HFF-Myc (cell line): ENCODE measurements at places on chromosomes 4 and X.
A peak's percentile ranks its signal among the peaks of the same experiment; 100 is the strongest.

DNA sequence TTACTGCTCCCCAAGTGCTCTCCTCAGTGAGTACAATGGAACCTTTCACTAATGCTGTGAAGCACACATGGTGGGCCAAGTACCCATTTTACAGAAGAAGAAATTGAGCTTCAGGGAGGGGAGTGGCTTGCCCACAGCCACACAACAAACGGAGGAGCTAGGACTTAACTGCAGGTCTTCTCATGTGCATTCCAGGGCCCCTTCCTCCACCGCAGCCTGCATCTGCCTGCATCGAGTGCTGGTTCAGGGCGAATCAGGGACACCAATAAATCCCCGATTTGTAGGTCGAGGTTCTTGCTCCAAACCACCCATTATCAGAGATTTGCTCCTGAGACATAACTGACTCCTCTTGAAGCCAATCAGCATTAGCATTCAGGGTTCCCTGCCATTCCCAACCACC, 100.9 kb downstream of the MAMLD1 start:
- DNase-seq: no peak

GRCh38 chr4:6002926-6003325, 15.3 kb downstream of the C4orf50 start:
- DNase-seq: no peak

DNA sequence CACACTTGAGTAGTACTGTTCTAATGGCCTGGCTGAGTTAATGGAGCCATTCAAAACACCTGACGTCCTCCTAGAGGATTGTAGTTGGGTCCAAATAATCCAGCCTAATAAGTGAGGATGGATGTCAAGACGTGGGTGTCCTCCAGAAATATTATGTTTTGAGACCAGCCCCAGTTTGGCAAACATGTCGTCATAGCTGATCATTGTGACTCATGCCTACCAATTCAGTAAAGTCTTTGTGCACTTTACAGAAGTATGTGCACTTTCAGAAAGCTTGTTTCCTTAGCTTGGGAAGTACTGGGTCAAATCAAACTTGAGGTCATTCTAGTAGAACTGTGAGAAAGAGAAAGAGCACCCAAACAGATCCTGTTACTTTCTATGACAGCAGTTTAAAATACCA, 37.6 kb upstream of the GLRA2 start:
- no peak for DNase-seq

DNA sequence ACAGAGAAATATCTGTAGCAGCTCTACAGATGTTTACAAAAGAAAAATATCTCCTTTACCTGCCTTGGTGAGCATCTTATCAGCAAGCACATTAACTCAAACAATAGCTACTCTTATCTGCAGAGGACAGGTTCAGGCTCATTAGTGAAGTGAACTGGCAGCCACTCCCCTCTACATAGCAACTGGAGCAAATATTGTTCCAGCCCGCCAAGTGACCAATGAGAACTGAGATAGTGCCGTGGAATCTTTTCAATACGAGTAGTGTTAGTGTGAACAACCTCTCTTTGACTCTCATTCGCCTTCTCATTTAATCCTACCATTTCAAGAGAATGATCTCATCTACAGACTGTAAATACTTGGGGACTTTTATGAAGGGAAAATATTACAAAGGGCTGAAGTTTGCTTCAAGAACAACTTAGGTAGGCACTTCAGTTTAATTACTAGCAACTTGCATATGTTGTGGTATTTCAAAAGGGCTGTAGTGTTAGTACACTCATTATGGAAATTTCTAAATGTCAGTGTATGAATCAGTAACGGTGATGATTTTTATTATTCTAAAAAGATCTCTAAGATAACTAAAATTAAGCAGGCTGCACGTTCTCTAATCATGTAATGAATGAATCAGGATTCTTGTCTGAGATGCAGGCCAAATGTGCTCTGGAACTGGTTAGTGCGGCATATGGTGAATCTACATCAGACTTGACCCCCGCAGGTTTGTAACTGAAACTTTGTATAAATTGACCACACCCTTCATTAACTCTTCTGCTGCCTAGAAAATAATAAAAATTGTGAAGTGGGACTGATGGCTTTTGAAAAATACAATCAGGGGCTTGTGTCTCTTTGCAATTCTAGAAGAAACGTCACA, 72.4 kb downstream of the PALLD start:
- no peak for DNase-seq

GRCh38 chr4:107824350-107825071, at the start of gene SGMS2:
Gene SGMS2 (plus strand): TSS chr4:107824932. CDS start chr4:107895554, 70,622 bp downstream.
- no peak for DNase-seq

- DNase-seq: peak; percentile 86
Measured at GRCh38 chr4:176988226-176988625, 195.5 kb upstream of the VEGFC start.

DNA sequence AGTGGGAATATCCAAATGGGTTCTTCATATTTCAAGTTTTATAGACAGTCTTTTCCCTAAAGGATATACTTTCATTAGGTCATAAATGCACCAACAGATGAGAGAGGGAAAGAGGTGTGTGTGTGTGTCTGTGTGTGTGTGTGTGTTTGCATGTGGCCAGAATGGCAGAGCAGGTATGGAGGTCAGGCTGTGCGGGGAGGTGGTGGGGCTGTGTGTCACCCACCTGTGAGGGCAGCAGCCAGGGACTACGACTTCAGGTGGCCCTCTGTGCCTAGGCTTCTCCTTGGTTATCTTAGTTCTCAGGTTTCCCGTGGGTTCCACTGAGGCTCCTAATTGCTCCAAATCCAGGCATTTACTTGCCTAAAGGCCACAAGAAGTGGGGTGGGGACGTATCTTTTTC, 14.6 kb downstream of the HAND2 start:
- DNase-seq: no peak

- no peak for DNase-seq
Measured at GRCh38 chr4:135994360-135994759, 1537.9 kb downstream of the PCDH18 start.

- no peak for DNase-seq
Measured at GRCh38 chr4:2515830-2516550, 20.5 kb upstream of the FAM193A start.

DNA sequence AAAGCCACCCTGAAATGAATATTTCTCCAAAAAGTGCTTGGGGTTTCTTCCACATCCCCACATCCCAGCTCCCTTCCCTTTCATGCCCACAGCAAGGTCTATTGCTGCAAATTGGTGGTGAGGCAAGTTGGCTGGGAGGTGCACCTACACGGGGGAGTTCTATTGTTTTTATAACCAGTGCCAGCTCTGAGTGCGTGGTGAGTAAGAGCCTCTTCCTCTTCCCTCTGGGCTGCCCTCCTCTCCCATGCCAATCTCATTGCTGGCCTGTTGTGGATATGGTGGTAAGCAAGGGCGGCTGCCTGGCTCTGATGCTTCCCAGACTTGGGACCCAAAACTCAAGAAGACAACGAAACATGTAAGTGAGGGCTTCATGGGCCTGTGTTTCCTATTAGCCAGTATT, 204.3 kb downstream of the SHROOM3 start:
- no peak for DNase-seq

DNA sequence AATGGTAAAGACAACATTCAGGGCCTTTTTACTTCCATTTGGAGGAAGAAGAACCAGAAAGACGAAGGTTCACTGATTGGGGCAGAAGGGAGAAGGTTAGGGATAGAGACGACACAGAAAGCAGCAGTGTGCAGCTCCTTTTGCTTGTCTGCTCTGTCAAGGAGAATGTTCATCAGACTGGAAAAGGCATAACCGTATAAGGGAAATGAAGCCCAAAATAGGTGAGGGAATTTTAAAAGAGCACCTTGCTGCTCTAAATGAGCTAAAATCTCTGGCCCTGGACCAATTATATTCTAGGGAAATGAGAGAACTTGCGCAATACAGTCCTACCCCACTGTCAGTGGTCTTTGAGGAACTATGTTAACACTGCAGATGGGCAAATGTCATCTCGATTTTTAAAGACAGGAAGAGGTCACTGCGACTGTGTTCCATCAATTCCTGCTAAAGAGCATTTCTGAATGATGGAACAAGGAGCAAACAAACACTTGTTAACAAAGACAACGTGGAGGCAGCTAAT, 909.8 kb upstream of the FTHL17 start:
- DNase-seq: no peak

- DNase-seq: no peak
Measured at GRCh38 chr4:169342906-169343564, 72.3 kb upstream of the SH3RF1 start.

DNA sequence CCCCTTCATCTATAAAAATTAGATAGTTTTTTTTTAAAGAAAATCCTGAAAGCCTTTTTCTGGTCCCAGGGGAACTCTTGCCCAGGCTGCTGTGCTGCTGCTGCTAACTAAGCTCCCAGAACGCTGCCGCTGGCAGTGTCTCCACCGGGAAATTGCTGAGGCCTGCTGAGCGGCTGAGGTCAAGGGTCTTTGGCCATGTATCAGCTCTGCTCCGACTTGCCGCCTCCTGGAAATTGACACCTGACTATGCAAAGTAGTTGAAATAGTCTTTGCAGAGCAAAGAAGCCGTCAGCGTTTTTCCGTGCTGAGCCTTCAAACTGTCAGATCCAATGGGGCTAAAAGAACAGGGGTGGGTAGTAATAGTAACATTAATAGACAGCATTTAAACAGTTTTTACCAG, 839 bp downstream of the QDPR start:
- no peak for DNase-seq

GRCh38 chrX:25968920-25969319, 169.2 kb upstream of the MAGEB18 start:
- DNase-seq: no peak

DNA sequence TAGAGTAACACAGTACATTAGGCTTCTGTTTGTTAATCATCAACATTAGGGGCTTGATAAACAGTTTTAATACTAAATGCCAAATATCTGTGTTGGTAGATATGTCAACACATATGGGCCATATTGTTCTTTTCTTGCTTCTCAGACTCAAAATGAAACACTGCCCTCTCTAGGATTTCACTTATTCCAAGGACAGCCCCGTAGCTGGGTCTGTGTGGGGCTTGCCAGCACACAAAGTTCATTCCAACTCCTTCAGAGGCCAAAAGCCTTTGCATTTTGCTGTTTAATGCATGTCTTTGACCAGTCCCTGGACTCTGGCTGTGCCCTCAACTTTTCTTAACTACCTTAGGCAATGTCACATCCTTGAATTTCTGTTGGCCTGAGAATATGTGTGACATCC, 102.0 kb upstream of the ZNF827 start:
- no peak for DNase-seq

DNA sequence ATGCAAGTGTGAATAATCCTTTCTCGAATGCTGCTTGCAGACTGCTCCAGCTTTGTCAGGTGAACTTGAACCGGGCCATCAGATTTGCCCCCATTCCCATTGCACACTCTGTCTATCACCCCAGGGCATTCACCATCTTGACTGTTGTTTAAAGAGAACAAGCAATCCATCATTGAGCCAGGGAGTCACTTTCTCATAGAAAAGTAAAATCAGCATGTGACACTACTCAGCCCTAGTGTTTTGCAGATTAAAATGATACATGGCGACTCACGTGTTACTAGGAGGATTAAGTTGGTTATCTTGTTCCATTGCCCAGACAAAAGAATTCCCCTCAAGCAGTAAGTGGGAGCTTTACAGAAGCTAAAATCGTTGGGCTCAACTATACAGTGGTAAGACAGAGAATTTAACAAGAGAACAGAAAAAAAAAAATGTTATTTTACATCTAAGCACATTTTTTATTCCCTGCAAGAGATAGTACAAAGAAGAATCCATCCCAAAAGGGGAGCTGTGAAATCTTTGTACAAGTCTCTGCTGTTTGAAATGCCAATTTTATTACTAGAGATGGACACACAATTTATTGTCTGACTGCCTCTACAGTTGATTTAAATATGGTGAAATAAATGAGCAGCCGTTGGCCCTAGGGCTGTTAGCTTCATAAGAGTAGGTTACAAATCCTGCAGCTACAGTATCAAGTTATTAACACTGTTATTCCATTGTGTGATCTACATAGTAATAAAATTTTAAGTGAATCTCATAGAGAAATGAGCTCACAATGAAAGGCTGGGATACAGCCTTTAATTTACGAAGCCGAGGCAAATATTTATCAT, 67.5 kb downstream of the NEUROG2 start:
- no peak for DNase-seq

DNA sequence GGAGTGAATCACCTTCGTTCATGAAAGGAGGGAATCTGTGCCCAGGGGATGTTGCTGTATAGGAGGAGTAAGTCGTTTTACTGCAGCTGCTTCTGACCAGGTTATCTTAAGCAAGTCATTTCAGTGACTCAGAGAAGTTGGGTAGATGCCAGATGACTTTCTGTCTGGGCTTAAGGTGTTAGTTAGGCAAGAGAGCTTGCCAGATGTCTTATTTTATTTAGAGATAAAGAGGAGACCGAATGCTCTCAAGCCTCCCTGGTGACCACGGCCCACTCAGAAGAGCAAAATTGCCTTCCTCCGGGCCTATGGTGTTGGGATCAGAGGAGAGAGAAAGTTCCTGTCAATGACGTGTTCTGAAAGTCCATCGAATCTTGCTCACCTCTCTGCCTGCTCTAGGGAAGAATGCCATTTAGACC, 16.3 kb upstream of the ZNF827 start:
- DNase-seq: peak; percentile 91

GRCh38 chrX:17242470-17242869, 132.5 kb upstream of the NHS start:
- peak; percentile 14 for DNase-seq

DNA sequence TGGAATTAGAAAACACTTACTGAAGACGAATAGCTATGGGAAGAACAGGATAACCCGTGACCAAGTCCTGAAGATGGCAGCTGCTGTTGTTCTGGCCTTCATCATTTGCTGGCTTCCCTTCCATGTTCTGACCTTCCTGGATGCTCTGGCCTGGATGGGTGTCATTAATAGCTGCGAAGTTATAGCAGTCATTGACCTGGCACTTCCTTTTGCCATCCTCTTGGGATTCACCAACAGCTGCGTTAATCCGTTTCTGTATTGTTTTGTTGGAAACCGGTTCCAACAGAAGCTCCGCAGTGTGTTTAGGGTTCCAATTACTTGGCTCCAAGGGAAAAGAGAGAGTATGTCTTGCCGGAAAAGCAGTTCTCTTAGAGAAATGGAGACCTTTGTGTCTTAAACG, 2.4 kb downstream of the AGTR2 start:
- DNase-seq: no peak

DNA sequence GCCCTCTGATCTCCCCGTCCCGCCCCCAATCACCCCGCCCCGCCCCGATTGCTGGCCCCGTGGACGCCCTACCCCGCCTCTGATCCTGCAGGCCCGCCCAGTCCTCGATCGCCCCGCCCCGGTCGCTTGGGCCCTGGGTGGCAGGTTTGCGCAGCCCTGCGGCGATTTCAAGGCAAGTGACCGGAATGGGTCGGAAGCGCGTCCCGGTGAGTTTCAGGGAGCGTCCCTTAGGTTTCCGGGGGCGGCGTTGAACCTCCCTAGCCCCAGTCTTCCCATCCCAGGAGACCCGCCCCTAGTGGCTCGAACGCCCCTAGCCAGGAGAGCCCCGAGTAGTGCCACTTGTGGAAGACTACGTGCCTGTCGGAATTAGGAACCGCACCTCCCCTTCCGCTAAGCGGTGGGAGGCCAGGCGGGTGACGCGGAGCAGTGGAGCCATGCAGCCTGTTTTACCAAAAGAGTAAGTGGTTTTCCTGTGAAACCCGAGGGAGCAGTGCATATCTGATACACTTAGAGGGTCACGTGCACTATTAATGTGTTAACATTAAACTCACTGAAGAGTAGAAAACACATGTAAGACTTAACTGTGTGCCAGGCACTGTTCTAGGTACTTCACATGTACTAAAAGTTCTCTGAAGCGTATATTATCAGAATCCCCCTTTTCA, 354 bp upstream of the TEC start:
- DNase-seq: no peak
